ENCODE measurements at places on chromosomes 7 and 10.

- DNase-seq = no peak
These were observed 39.3 kb downstream of the SPDYE5 start for GRCh38 chr7:75531359-75531821.

- no peak for DNase-seq
These were observed 49.1 kb downstream of the DOCK4 start for GRCh38 chr7:112157072-112157471.

GRCh38 chr7:73612598-73613269 lies 11.6 kb downstream of the MLXIPL start:
- DNase-seq = no peak

DNA sequence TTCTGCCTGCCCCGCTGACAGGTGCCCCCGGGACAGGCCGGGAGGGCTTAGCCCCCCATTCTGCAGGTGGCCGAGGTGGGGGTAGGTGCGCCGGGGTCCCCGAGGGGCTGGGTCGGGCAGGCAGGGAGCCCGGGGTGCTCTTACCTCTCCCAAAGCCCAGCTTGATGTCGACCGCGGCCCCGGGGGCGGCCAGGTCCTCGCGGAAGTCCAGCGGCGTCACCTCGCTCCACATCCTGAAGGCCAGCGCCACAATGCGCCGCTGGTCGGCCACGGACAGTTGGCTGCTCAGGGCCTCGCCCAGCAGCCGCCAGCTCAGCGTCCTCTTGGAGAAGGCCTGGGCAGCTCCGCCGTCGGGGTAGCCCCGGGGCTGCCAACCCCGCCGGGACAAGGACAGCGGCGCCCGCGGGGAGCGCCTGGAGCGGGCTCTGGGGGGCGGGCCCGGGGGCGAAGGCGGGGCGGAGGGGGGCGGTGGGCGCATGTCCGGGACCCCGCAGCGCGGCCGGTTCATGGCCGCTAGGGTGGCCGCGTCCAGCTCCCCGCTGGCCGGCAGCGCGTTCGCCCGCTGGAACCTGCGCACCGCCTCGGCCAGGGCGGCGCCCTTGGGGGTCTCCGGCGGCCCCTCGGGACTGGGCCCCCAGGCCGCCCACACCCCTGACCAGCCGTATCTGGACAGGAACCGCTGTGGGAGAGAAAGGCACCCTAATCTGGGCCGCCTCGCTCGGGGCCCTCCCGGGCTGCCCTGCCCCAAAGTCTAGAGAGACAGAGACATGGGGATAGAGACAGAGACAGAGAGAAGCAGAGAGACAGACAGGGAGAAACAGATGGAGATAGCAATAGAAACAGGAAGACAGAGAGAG lies 1.7 kb downstream of the MMP21 start:
- DNase-seq = no peak

DNA sequence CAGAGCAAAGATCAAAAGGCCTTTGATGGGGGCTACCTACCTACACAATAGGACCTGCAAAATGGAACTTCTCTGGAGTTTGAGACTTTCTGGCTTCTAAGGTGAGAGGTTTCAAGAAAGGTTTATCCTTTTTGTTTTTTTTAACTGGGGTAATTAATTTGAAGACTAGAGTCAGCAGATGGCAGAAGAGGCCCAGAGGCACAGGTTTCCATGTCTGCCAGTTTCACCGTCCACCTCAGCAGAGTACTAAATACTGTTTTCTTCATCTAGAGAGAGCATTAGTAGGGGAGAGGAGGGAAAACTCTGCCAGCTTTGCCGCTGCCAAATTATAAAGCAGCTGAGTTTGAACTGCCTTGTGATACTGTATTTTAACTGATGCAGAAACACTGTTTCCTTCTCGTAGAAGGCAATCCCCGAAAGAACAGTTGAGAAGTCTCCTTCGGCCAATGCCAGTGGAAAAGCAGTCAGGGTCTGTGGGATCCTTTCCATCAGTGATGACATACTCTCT lies 138.7 kb downstream of the SLC25A13 start:
- no peak for DNase-seq

- no peak for DNase-seq
These were observed 99.4 kb downstream of the CCDC3 start for GRCh38 chr10:12902135-12902572.

DNA sequence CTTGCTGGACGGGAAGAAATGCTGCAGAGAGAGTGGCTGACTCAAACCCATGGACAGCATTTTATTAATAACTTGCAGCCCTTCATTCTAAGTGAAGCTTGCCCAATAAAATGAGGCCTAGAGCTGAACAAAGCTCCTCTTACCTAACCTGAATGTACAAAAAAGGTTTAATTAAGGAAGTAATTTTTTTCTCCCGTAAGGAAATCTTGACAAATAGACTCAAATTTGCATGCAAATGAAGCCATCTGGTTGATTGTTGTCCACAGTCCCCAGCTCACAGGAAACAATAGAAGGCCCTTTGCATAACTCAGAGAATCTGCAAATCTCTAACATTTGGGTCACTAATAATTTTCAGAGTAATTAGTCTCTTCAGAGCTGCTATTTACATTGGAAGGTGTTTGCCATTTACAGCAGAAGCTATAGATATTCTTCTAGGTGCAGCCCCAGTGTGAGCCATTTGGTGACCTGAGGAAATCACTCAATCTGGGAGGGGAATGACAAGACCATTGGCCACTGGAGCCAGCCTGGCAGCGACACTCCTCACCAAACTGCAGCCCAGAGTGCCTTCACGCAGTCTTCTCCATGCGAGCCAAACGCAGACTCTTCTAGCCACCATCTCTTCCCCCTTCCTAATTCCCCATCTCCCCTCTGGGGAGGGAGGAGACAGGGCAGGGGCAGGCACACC lies 483.0 kb upstream of the C7orf33 start:
- DNase-seq = no peak

DNA sequence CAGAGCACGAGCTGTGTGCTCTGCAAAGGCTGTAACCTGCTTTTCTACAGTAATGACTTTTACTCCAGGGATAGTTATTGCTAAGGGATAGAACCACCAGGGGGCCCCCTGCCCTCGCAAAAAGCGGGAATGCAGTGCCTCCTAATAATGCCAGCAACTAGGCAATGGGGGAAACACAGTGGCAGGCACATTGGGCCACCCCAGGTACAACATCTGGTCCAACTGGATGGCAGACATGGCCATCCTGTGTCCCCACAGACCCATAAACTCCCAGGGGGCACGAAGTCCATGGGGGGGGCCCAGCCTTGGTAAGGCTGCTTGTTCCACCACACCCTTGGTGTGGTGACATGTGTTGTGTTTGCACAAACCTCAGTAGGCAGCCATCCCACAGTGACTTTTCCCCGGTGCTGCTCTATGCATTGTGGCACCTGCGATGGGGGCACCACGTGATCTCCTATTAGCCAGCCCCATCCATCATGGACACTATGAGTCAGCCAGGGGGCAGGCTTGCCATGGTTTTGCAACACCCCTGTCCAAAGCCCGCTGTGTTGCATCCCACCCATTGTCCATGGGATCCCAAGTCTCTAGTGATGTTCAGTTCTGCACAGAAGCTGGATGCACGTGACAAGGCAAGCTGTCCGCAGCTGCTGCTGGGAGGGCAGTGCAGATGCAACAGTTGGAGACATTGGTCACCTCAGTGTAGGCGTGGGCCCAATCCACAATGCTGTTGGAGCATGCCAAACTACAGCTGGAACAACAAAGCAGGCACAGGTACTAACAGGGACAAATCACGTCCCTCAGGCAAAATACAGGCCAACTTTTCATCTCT lies 84.0 kb downstream of the ANLN start:
- no peak for DNase-seq

DNA sequence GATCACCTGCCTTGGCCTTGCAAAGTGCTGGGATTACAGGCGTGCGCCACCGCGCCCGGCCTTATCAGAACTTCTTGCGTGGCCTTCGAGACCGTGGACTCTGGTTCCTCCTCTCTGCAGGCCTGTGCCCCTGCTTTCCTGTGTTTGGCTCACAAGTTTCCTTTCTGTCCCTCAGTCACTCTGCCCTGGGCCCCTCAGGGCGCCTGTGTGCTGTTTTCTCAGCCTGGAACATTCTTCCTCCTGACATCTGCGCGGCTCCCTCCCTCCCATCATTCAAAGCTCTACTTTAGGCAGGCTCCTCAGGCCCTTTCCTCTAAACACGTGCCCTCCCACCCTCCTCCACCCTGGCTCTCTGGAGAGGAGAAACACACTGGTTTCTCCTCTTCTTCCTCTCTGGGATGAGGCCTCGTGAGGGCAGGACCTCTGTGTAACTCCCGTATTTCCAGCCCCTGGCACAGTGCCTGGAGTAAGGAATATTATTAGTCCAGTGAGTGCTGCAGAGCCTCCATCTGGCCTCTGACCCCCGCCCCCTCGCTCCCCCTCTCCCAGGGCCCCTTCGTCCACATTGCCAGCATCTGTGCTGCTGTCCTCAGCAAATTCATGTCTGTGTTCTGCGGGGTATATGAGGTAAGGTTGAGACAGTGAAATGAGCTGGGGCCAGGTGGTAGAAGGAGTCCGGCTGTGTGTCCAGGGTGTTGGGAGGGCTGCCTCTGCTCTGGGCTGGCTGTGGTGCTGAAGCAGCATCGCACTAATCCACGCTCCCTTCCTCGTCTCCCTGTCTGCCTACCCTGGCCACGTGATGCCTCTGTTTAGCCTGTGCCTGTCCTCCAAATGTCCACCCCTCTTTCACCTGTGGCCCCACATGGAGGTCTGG lies 7.1 kb downstream of the CLCN1 start:
- no peak for DNase-seq

- DNase-seq = no peak
These were observed 768 bp downstream of the CHCHD2 start for GRCh38 chr7:56105508-56105907.

- no peak for DNase-seq
These were observed 18.6 kb downstream of the AKR1C2 start for GRCh38 chr10:4984971-4985594.

DNA sequence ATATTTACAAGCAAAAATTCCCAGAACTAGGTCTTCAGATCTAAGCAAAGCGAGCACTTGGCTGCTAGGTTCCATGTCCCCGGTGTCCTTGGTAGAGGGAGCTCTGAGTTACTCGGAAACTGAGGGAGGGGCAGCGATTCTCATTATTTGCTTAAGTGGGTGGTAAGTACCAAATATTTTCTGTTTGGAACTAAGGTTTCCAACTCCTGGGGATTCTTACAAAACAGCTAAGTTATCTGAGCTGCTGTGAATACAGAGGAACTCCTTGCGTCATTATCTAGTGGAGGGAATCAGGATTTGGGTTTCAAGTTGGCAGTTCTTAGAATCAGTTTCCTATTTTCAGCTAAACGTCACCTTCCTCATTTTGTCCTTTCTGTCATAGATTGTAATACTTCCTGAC lies 76.8 kb upstream of the IKZF1 start:
- DNase-seq = no peak

GRCh38 chr7:43921423-43921822 lies 4.8 kb upstream of the UBE2D4 start:
- no peak for DNase-seq

DNA sequence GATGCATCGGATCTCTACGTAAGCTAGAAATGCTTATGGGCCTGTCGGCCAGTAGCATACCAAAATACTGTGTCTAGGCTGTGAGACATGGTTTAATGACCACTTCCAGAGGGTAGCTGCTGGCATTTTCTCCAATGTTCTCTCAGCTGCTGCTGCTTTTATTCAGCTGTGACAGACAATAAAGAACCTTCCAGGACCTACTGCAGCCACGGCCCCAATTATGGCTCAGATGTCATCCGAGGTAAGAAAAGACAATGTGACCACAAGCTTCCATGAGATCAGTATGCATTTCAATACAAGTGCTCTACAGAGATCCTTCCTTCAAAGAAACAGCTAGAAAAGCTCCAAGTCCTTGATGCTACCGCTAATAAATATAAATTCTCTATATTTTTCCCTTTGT lies 256.2 kb downstream of the SDHAF3 start:
- no peak for DNase-seq

DNA sequence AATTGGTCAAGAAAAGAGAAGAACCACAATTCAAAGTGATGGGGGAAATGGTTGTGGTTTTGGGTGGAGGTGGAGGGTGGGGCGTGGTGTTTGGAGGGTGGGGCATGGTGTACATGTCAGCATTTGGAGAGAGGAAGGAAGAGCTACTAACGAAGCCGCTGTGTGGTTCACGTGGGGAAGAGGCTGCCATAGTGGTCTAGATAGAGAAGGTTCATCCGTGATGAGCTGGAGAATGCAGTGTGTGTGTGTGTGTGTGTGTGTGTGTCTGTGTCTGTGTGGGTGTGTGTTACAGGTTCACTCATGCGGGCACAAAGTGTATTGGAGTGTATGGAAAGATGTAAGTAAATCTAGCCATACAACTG lies 6.1 kb upstream of the VCL start:
- DNase-seq = peak; percentile 48

- DNase-seq = no peak
These were observed 424 bp downstream of the EGFR start for GRCh38 chr7:55019191-55019690.

DNA sequence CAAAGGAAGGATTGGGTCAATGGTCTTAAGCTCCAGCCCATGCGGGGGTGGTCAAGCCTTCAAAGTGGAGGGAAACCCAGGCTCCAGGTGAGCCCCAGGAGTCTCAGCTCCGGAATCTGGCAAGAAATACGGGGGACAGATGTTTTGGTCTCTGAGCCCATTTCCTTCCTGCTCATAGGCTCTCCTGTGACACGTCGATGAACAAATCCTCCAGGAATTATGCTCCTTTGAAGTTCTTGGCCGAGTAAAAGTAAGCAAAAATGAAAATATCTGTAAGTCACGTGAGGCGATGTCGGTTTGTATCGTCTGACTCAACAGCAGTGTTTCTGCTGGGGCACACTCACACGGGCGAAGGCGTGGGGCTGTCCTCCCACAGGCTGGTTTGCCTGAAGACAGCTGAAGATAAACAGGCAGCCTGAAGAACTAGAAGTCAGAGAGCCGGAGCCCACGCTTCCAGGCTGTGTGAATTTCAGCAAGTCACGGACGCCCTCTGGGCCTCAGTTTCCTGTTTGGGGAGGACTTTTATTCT lies 52.6 kb upstream of the SMNDC1 start:
- peak; percentile 56 for DNase-seq

DNA sequence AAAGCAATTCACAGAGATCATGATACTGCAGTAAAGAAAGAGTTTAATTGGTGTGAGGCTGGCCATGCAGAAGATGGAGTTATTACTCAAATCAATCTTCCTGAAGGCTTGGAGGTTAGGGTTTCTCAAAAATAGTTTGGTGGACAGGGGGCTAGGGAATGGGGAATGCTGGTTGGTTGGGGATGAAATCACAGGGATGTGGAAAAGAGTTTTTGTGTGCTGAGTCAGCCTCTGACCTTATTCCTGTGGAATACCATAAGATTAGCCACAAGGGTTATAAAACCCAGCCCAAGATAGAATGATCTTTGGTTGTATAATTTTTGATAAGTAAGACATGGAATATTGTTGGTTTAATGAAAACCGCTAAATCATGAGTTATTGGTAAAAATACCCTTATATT lies 764.3 kb downstream of the TYW1 start:
- no peak for DNase-seq

GRCh38 chr10:95729323-95730055 lies 26.5 kb upstream of the ENTPD1 start:
- DNase-seq = no peak

DNA sequence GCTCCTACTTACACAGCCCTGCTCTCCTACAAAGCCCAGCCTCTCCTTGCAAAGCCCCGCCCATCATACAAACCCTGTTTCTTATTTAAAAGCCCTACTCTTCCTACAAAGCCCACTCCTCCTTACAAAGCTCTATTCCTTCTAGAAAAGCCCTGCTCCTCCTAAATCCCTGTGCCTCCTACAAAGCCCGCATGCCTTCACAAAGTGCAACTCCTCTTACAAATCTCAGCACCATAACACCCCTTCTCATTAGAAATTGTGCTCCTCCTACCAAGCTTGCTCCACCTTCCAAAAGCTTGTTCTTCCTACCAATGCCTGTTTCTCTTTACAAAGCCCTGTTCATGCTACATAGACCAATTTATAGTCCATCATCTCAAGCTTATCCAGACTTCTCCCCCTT lies 66.1 kb downstream of the PCGF5 start:
- no peak for DNase-seq

All from stimulated activated CD8-positive, alpha-beta memory T cell treated with anti-CD3 and anti-CD28 coated beads, Interleukin-15, amount 100 ng/mL, for 4 hours (primary cell).